ENCODE measurements at places on chromosomes 11 and 22. TPM values are rescaled to one million over a fixed set of nuclear protein-coding genes. Genes with fewer than 3 reads are reported as not detected.

Gene OR52N4
- not detected for total RNA-seq

Gene RASSF10
- total RNA-seq: 0.62 TPM

Gene ANKRD13D
- 5.8 TPM for total RNA-seq

DNA sequence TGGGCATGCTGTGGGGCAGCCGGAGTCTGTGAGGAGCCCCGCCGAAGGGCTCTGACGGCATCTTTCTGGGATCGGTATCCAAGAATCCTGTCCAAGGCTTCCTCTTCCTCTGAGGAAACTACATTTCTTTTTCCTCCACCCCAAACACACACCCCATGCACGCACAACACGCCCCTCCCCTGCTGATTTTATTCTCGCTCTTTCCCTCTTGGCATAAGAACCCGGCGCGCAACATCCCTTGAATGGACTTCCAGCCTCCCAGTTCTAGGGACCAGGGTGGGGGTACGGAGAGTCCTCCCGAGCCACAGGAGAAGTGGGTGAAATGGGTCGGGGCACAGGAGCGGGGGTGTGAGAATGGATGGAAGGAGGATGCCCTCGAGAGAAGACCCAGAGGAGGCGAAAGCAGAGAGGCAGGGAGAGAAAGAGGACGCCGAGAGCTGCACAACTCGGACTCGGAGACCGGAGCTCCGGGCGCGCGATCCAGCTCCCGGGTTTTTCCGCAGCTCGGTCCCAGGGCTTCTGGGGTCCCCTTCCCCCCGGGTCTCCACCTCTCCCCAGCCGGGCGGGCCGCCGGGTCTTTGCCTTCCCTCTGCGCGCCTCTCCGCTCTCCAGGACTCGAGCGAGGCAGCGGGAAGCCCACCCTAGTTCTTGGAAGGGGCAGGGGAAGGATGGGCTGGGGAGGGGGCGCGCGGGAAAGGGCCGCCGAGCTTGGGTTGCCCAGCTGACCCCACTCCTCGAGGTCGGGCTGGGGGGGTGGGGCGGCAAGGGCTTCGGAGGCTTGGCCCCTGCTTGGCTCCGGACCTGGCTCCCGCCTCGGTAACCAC lies 1.5 kb upstream of the LARGE1 start:
- peaks cover 33% of the 10 kb centered on the region for H3K4me1 ChIP-seq
- H3K36me3 ChIP-seq: no peaks in the 10 kb centered on the region

DNA sequence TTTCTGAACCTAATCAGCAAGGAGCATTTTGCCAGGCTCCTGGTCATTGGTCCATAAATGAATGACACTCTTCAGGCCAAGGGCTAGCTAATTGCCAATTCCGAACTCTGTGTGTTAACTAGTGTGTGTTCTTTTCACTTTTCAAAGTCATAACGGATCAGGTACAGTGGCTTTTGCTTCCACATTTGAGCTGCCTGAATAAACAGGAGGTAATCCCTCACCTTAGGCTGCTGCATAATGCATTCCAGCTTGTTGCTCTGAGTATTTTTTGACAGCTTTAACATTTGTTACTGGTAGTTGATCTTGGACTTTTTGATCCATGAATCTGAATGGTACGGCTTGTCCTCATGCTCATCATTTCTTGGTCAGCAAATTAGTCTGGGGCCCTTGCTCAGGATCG lies 485.1 kb downstream of the CNTN5 start:
- DNase-seq: no peak
- H3K27me3 ChIP-seq: no peaks in the 10 kb centered on the region
- no peaks in the 10 kb centered on the region for H3K36me3 ChIP-seq
- H3K27ac ChIP-seq: no peak overlapping the region
- no peak overlapping the region for H3K4me3 ChIP-seq

DNA sequence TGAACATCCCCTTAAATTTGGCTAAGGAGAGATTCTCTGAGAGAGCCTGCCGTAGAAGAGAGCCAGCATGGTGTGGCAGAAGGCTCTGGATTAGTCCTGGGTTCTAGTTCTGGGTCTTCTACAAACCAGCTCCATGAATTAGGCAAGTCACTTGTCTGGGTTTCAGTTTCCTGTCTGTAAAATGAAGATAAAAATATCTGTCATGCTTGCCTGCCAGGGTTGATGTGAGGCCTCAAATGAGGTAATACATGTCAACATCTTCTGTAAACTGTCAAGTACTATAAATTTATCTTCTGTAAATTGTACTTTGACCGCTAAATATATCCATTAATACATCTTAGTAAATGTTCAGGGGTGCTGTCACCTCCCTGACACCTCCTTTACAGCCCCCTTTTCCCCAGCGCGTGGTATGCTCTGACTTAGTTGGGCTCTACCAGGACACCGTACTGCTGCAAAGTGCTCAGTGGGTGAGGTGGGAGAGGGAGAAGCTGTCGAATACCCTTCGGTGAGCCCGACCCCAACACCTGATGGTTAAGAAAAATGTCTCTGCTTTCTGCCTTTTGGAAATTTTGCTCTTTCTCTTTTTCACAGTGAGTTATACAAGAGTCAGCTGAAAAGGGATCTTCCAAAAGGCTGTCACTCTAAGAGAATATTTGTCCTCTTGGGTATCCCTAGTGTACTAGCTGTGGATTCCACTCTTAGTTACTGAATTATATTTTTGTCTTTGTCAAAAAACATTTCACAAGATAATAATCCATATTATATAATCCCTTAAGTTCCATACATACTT lies 15.0 kb downstream of the RBX1 start:
- no peak for DNase-seq
- peaks cover 9% of the 10 kb centered on the region for H3K4me1 ChIP-seq
- H3K4me3 ChIP-seq: no peak overlapping the region
- H3K27ac ChIP-seq: peak overlapping the region; percentile 45
- H3K36me3 ChIP-seq: peaks cover 79% of the 10 kb centered on the region

DNA sequence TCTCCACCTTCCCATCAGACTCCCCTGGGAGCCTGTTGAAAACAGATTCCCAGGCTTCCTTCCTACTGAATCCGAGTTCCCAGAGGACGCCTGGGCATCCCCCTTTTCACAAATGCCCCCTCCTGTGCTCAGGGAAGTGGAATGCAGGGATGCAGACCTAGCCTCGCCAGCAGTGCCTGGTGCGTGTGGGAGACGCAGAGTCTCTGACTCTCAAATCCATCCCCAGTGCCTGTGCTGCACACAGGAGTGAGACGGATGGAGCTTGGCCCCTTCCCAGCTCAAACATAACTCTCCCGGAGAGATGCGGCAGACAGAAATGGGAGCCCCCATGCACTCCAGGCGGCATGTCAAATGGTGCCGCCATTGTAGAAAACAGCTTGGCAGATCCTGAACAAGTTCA lies 62.6 kb downstream of the CTTN start:
- no peaks in the 10 kb centered on the region for H3K27me3 ChIP-seq
- no peak overlapping the region for H3K27ac ChIP-seq
- H3K4me3 ChIP-seq: no peak overlapping the region
- no peak for DNase-seq
- H3K4me1 ChIP-seq: no peaks in the 10 kb centered on the region
- no peaks in the 10 kb centered on the region for H3K36me3 ChIP-seq

Data from gastrocnemius medialis (tissue), 4 donors.